ENCODE measurements at places on chromosomes 3 and 15.
A peak's percentile ranks its signal among the peaks of the same experiment; 100 is the strongest.

DNA sequence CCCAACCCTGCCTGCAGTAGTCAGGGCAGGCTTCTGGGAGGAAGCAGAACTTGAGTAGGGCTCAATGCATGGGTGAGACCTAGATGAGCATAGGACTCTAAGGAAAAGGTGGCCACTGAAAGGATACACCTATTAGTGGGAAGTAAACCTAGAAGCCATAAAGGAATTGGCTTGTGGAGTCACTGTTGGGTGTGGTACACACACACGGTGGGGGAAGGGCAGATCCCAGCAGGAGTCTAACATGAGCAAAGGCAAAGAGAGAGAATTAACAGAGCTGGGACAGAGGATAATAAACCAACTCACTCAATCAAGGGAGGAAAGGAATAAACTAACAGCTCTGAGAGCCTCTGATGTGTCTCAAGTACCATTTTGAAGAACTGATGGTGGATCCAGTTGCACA is 23.1 kb downstream of the DAPK2 start:
- no peak for DNase-seq
- H3K36me3 ChIP-seq: no peaks in the 10 kb centered on the region
- no peak overlapping the region for H3K4me3 ChIP-seq
- H3K27me3 ChIP-seq: no peaks in the 10 kb centered on the region

DNA sequence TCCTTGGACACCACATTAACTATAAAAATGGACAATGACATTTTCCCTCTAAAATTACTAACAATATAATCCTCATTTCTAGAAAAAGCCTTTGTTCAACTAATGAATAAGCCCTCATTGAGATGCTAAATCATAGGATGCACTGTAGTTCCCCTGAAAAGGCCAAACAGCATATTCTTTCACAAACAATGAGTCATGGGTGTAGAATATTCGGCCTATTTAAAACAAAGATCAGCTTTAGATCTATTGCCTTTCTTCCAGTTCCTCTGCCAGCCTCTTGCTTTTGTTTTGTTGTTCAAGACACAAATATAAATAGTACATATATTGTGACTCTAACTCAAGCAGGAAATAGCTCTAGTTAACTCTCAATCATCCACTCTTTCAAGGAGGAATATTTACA is 82.5 kb downstream of the ADAM10 start:
- H3K4me1 ChIP-seq: peaks cover 3% of the 10 kb centered on the region
- H3K36me3 ChIP-seq: peaks cover 17% of the 10 kb centered on the region
- H3K27me3 ChIP-seq: no peaks in the 10 kb centered on the region
- no peak overlapping the region for H3K27ac ChIP-seq
- H3K4me3 ChIP-seq: no peak overlapping the region
- DNase-seq: no peak

GRCh38 chr3:45412763-45413162 is 24.4 kb downstream of the LARS2 start:
- H3K36me3 ChIP-seq: peaks cover 28% of the 10 kb centered on the region
- no peak overlapping the region for H3K4me3 ChIP-seq

GRCh38 chr3:116586285-116586944 is 123.2 kb upstream of the TUSC7 start:
- no peaks in the 10 kb centered on the region for H3K4me1 ChIP-seq
- no peak overlapping the region for H3K27ac ChIP-seq
- H3K27me3 ChIP-seq: no peaks in the 10 kb centered on the region
- no peak overlapping the region for H3K4me3 ChIP-seq

GRCh38 chr3:191398607-191399006 is 62.4 kb upstream of the PYDC2 start:
- H3K27me3 ChIP-seq: no peaks in the 10 kb centered on the region
- H3K4me1 ChIP-seq: no peaks in the 10 kb centered on the region
- no peaks in the 10 kb centered on the region for H3K36me3 ChIP-seq
- no peak for DNase-seq

DNA sequence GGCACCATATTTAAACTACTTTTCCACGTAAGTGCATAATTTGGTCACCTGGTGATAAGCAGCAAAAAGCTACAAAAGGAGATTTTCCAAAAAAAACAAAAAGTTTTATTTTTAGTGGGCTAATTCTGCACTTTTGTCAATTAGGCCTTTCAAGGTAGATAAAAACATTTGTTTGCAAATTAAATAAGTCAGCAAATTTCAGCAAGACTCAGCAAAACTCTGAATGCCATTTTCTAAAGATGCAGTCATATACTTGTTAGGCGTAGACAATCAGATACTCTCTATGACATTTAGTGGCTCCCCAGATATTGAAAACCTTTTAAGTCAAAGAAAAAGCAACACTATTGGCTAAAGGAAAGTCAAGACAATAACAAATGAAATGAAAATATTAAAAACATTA is 400.2 kb upstream of the GOLIM4 start:
- no peaks in the 10 kb centered on the region for H3K4me1 ChIP-seq
- no peak for DNase-seq
- H3K27me3 ChIP-seq: no peaks in the 10 kb centered on the region
- H3K36me3 ChIP-seq: no peaks in the 10 kb centered on the region
- H3K4me3 ChIP-seq: no peak overlapping the region

- no peak overlapping the region for H3K4me3 ChIP-seq
- no peak for DNase-seq
- H3K4me1 ChIP-seq: no peaks in the 10 kb centered on the region
- H3K27me3 ChIP-seq: no peaks in the 10 kb centered on the region
These were observed 35.7 kb downstream of the IQCH start for GRCh38 chr15:67290319-67290718.

DNA sequence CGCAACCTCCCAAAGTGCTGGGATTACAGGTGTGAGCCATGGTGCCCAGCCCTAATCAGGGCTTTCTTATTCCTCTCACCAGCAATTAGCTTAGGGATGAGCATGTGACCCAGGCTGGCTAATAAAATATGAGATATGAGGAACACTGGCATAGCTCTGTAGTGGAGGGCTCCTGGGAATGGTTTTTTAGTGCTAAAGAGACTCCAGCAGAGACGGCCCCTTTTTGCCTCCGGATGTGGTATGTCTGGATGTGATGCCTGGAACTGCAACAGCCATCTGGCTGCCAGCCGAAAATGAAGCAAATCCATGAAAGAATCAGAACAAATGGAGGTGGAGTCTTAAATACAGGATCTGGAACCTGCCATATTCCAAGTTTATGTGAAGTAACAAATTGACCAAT is 69.1 kb upstream of the MAGI1 start:
- DNase-seq: no peak
- no peaks in the 10 kb centered on the region for H3K4me1 ChIP-seq
- H3K27me3 ChIP-seq: peaks cover 2% of the 10 kb centered on the region
- no peaks in the 10 kb centered on the region for H3K36me3 ChIP-seq
- no peak overlapping the region for H3K27ac ChIP-seq
- no peak overlapping the region for H3K4me3 ChIP-seq

DNA sequence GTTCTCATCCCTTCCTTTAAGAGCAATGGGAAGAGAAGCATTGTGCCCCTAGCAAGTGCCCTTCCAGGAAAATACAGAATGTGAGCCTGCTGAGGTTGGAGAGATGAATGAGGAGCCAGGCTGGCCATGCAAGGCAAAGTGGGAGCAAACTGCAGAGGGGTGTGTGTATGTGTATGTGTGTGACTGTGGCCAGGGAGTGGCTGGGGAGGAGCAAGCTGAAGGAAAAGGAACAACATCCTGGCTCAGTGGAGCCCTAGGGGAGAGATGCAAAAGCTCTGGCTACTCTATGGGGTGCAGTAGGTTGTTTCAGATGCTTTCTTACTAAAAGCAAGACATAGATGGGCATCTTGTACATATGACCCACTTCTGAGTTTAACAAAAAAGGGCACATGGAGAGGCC is 20.6 kb downstream of the FOXP1 start:
- H3K27ac ChIP-seq: peak overlapping the region; percentile 44
- H3K27me3 ChIP-seq: no peaks in the 10 kb centered on the region
- no peak overlapping the region for H3K4me3 ChIP-seq
- H3K4me1 ChIP-seq: peaks cover 50% of the 10 kb centered on the region
- peaks cover 11% of the 10 kb centered on the region for H3K36me3 ChIP-seq

DNA sequence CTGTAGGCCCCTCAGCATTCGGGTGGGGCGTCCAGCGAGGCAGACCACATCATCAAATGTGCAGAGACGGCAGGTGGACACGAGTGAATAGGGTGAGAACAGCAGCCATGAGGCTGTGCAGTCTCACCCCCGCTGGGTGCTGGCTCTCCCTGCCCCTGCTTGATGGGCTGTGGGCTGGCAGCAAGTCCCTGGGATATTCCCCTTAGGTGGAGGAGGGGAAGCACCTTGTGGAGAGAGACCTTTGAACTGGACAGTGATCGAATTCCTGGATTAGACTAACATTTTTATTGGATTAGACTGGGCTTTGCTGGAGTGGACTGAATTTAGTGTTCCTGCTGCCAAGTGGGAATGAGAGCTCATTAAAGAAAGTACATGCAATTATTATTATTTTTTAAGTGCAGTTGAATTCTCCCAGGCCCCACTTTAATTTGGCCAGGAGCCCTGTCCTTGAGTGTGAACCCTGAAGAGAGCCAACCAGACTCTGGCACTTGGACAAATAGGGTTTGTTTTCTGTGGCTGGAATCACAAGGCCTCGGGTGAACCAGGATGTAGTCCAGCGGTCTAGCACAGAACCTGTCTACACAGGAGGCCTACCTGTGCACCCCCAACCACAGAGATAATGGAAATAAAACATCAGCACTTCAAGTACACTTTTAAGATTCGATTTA is 193.1 kb downstream of the ABHD5 start:
- no peaks in the 10 kb centered on the region for H3K4me1 ChIP-seq
- H3K27ac ChIP-seq: no peak overlapping the region
- no peak for DNase-seq
- no peak overlapping the region for H3K4me3 ChIP-seq
- peaks cover 4% of the 10 kb centered on the region for H3K27me3 ChIP-seq
- no peaks in the 10 kb centered on the region for H3K36me3 ChIP-seq

DNA sequence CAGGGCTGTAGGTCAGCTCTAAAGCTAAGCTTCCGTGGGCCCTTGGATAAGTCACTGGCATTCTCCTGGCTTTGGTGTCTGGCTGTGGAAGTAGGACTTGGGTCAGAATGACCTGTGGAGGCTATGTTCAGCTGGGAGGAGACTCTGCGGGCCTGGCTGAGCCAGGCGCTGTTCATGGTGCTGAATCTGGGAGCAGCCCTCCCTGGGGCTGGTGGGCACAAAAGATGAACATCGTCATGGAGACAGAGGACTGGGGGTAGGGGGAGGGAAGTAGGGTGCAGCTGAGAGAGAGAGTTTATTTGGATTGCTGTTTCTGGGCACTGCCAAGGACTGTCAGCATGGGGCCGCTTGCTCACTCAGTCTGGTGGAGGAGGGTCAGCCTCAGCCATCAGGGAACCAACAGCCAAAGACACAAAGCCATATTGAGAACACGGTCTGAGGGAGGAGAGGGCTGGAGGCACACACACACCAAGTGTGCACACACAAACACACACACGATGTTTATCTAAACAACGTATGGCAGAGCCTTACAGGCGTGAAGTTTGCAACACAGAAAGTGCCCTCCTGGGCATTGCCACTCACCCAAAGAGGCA is 120.7 kb upstream of the LINGO1 start:
- H3K4me3 ChIP-seq: no peak overlapping the region
- no peaks in the 10 kb centered on the region for H3K36me3 ChIP-seq
- H3K4me1 ChIP-seq: no peaks in the 10 kb centered on the region
- H3K27ac ChIP-seq: no peak overlapping the region
- peaks cover 9% of the 10 kb centered on the region for H3K27me3 ChIP-seq

Data from naive thymus-derived CD8-positive, alpha-beta T cell (primary cell).